Stimulated activated CD4-positive, alpha-beta T cell treated with anti-CD3 and anti-CD28 coated beads, Interleukin-1b, Interleukin-23, amount 100 ng/mL, for 1 hour (primary cell): ENCODE measurements at places on chromosomes 3 and 15.

DNA sequence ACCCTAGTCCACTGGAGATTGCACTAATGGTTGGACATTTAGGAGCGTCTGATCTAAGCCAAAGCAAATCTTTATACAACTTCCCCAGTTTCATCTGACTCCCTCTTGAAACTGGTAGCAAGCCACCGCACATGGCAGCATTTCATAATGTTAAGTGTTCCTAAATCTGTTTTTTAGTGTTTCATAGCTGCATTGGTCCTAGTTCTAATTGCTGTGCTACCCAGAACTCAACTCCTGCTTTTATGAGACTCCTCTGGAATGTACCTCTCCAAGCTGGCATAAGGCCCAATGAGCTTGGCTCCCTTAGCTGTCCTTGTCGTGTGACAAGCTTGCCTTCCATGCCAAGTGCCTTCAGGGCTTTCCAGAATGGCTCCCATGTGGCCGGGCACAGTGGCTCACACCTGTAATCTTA is 65.3 kb upstream of the FLNB start:
- DNase-seq, result no peak

DNA sequence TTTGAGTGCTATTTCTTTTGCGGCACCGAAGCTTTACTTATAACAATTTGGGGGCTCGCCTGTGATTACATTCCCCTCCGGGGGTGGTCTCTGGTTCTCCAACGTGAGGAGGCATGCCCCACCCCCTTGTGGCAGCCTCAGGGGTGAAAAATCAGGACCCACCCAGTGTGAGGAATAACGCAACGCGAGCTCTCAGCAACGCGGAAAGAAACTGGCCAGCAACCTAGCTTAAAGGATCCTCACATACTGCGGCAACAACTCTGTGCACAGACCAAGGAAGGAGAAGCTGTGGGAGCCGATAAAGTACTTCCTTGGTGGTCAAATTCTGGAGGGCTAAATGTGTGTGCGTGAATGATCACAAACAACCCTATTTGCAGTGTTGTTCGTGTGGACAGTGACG is 5.8 kb downstream of the IQCF1 start:
- no peak for DNase-seq

DNA sequence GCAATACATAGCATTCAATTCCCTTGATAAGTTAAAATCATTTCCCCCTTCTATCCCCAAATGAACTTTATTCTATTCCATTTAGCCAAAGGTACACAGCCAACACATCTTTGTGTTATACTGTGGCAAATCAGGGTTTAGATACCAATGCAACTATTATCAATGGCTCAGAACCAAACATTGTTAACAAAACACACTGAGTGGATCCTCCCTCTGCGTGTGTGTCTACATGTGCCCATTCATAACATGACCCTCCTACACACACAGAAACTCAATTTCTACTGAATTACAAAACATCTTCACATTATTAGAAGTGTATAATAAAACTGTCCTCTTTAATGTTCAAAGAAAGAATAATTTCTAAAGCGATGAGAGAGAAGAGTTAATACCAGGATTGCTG is 1.3 kb downstream of the TTBK2 start:
- no peak for DNase-seq

DNA sequence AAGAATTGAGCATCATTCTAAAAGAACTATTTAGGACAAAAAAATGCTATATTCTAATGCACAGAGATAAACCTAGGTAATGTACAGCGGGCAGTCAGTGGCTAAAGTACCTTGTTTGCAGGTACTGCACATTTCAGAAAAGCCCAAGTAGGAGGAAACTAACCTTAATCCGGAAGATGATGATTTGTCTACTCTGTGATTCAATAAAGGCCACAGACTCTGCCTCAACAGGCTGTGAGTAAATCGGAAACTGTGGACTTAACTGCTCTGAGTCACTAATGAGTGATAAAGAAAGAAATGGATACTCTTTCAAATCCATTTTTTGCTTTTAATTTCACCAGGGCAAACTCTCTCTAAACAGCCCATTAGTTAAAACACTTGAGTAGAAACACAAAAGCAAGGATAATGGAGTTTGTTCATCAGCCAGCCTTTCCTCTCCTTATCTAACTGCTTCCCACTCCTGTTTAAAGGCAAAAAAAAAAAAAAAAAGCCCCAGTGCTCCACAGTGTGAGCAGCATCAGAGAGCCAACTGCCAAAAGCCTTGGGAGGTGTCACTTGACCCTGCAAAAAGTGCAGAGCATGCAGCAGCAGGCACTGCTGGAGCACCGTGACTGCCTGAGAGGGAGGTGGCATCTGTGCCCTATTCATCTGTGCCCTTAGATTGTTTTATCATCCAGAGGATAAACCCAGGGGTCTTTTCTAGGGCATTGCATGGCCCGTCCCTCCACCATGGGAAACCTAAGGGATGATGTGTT is 187.7 kb downstream of the SATB1 start:
- no peak for DNase-seq

DNA sequence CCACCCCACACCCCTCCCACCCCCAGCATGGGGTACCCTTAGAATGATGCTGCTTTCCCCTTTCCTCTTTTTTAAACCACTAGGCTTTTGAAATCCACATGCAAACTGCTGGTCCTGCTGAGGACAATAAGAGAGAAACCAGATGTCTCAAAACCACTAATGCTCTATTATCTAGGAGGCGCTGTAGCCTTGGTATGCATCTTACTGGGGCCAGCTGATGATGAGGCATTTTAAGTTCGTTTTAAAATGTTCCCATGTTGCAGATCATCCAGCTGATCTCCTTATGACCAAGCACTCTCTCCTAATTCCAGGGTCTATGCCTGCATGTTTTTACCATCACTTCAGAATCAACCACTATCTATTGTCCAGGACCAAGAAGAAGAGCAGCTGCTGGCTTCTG is 1.3 kb downstream of the NME9 start:
- DNase-seq, result no peak

DNA sequence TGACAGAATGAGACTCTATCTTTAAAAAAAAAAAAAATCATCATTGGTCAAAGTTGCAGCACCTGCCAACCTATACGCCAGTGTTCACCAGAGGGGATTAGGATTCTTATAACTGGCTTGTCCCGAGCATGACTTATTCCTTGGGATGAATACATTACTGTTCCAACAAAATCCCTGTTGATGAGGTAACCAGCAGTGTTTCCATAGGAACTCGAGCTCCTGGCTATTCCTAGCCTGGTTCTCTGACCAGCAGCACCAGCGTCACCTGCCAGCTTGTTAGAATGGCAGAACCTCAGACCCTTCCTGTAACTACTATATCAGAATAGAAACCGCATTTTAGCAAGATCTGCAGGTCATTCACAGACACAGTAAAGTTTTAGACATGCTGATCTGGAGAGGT is 364.4 kb downstream of the PTPRG start:
- no peak for DNase-seq

- no peak for DNase-seq
Observed at GRCh38 chr3:115615001-115615814, 8.1 kb upstream of the GAP43 start.

- DNase-seq, result no peak
Observed at GRCh38 chr3:184765730-184766074, 46.3 kb upstream of the VPS8 start.

GRCh38 chr15:99998661-99999101 is 265.4 kb upstream of the LYSMD4 start:
- no peak for DNase-seq

GRCh38 chr15:84681831-84682230 is 23.8 kb upstream of the NMB start:
- no peak for DNase-seq

DNA sequence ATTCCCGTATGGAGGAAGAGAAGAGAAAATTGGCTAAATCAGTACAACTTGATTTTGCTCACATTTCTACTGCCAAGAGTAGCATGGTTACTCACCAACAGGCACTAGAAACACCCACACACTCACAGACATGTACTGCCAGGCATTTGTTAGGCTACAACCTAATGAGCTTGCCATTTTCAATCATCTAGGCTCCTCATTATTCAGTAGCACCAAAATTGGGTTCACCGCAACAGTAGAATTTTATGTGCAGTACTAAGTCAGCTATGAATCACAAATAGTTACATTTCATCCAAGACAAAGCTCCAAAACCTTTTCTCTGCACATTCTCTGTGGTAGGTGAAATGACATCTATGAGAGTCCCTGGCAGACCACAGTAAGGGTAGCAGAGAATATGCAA is 15.0 kb upstream of the THUMPD3 start:
- no peak for DNase-seq

- DNase-seq, result no peak
Observed at GRCh38 chr3:74523811-74524210, 90.6 kb downstream of the CNTN3 start.

- DNase-seq, result no peak
Observed at GRCh38 chr15:91374336-91374735, 274.3 kb downstream of the SV2B start.

DNA sequence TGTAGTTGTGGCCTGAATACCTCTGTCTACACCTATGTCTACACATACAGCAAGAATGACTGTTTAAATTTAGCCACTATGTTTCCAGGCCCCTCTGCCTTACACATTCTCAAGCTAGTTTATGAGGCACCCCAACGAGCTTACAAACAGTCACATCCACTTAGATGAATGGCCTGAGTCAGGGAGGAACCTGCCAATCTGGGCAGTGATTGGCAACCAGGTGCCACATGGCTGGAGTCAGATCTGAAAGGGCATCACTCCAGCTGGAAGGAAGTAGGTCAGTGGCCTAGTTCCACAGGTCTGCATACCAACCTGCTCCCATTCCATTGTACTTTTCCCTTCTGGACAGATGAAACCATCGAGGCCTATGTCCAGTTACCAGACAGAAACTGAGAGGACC is 136.3 kb downstream of the FOXP1 start:
- DNase-seq, result no peak

- no peak for DNase-seq
Observed at GRCh38 chr3:2837239-2837638, 272.9 kb downstream of the IL5RA start.

DNA sequence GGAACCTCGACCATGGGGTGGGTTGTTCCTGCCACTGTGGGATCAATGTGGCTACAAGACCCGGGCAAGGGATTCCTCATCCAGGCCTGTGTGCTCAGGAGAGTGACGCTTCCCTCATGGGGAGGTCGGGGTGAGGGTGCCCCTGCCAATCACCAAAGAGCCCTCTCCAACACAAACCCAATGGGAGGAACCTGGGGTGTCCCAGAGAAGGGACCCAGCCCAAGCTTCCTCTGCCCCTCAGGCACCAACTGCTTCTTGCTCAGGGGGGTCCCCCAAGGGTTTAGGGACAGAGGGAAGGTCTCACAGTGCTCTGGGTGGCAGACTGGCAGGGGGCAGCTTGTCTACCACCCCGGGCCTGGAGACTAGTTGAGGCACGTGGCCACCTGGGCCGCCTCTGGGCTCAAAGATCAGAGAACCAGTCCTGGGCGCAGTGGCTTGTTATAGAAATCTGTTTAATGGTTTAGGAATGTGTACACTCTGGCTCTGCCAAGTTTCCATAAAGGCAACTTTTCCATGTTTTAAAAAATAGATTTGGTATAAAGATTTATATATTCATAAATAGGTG is 26.6 kb downstream of the GP9 start:
- no peak for DNase-seq

DNA sequence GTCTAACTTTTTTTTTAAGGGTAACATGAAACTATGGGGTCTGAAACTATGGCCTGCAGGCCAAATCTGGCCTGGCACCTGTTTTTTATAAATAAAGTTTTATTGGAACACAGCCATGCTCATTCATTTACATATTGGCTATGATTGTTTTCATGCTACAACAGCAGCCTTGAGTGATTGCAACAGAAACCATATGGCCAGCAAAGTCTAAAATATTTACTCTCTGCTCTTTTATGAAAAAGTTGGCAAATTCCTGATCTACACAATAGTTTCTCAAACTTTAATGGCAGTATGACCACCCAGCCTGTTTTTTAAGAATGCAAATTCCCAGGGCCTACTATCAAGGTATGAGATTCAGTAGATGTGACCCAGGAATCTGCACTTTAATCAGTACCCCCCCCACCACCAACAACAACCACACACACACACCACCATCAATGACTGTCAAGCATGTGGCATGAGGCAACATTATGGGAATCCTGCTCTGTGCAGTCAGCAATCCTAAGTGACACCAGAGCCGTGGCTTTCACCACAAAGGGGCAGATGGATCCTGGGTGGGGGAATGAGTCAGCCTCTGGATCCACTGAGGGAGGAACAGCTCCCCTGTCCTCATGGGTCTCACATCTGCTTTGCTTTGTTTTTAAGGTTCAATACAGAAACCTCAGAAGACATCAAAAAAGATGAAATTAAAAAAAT is 142.8 kb downstream of the NTRK3 start:
- DNase-seq, result no peak

- peak; percentile 10 for DNase-seq
Observed at GRCh38 chr15:59138243-59138642, 33.3 kb downstream of the CCNB2 start.

DNA sequence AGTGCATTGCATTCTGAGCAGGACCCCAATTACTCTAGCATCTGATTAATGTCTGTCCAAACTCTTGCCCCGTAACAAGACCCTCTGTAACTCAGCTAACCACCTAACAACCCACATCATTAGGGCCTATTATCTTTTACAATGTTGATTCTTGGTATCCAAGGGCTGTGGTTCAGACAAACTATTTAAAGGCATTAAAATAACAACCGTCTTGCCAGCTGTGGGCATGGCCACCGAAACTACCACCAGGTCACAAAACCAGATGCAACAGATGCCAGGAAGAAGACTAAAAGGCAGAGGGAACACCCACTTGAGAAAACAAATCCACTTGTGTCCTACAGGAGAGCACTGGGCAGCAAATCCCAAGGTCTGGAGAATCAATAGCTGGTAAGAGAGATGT is 262.9 kb downstream of the ERC2 start:
- DNase-seq, result no peak

DNA sequence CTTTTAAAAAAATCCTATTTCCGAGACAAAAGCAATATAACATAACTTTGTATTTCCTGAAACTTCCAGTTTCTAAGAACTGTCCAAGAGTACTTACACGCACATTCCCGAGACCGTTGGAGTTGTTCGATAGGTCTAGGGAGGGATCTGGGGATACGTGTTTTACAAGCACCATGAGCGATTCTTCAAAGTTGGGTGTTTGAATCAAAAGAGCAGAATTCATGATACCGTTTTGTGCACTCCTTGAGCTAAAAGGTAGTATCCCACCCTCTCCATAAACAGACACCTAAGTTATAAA is 700 bp upstream of the EDEM1 start:
- no peak for DNase-seq

- DNase-seq, result no peak
Observed at GRCh38 chr3:61008998-61009380, 242.3 kb downstream of the FHIT start.

DNA sequence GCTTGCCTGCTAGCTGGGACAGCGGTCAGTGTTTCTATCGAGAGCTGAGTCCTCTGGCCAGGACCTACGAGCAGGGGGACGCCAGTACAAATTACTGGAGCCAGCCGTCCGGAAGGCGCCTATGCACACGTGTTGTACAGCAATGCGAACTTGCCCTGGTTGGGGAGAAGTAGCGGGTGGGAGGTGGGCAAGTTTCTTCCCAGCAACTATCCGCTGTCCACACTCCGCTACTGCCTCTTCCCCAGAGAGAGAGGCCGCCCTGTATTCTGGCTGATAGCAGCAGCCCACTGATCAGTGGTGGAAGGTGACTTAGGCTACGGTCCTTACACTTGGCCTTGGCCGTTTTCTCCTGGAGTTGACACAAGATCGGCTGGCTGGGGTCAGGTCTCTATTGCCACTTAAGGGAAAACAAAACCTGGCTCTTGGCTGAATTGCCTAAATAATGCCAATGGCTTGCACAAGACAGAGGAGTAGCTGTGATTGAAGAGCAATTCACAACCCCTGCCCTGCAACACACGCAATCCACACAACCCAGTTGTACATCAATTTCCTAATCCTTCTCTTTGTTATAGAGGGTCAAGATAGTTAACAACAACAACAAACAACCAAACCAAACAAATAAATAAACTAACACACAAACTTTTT is 12.8 kb upstream of the SHC4 start:
- DNase-seq, result no peak
